Bladder microvascular endothelial cell (primary cell): ENCODE measurements at places on chromosomes 12 and 14. TPM values are rescaled to one million over a fixed set of nuclear protein-coding genes. Genes with fewer than 3 reads are reported as not detected.

The EML1 gene
- 33.8 and 36.6 TPM in 2 replicates for total RNA-seq

The CAPZA3 gene
- total RNA-seq = not detected in 2 replicates

The DYRK2 gene
- 5.5 and 12.0 TPM in 2 replicates for total RNA-seq

The FAM181A gene
- not detected in 2 replicates for total RNA-seq

The RIC8B gene
- 6.2 and 19.1 TPM in 2 replicates for total RNA-seq

The GPR137C gene
- total RNA-seq = 0.65 and 3.6 TPM in 2 replicates
